ENCODE measurements at places on chromosomes 2 and 18.

DNA sequence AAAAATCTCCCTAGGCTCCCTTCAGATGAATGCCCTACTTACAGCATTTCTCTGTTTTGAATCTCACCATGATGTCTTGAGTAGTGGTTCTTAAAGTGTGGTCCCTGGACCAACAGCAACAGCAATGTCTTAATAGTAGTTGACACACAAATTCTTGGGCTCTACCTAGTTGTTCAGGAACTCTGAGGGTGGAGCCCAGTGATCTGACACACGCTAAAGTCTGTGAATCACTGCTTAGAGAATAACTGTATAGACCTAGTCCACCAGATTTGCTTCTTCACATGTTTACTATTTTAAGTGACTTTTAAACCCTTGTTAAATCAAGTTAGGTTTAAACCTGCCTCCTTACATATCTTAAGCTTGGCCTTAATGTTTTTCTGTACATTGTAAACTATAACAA, 47.6 kb upstream of the ARHGAP15 start:
- no peak for DNase-seq

GRCh38 chr18:9697121-9697520, 11.0 kb upstream of the RAB31 start:
- no peak for DNase-seq

DNA sequence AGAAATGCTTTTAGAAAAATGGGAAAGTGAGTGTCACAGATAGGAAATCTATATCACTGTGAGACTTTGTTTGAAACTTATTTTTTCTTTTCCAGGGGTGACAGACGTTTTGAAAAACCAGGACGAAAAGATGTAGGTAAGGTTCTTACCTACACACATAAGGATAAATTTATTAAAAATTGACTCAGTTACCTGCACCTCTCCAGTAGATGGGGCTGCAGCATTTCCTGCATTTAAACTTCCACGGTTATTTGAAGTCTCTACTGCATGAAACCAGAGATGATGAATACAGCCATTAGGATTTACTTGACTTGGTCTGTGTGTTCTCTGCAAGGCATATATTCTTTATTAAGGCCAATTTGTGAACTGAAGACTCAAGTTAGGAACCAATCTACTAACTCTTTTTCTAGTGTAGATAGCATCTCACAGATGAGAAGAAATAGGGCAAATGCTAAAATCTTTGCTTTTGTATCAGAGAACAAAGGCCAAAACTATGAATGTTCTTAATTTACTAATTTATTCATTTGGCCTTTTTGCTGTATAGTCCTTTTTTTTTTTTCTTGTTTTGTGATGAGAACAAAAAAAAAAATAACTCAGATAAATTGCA, 15.0 kb downstream of the KCNJ13 start:
- peak; percentile 16 for DNase-seq

DNA sequence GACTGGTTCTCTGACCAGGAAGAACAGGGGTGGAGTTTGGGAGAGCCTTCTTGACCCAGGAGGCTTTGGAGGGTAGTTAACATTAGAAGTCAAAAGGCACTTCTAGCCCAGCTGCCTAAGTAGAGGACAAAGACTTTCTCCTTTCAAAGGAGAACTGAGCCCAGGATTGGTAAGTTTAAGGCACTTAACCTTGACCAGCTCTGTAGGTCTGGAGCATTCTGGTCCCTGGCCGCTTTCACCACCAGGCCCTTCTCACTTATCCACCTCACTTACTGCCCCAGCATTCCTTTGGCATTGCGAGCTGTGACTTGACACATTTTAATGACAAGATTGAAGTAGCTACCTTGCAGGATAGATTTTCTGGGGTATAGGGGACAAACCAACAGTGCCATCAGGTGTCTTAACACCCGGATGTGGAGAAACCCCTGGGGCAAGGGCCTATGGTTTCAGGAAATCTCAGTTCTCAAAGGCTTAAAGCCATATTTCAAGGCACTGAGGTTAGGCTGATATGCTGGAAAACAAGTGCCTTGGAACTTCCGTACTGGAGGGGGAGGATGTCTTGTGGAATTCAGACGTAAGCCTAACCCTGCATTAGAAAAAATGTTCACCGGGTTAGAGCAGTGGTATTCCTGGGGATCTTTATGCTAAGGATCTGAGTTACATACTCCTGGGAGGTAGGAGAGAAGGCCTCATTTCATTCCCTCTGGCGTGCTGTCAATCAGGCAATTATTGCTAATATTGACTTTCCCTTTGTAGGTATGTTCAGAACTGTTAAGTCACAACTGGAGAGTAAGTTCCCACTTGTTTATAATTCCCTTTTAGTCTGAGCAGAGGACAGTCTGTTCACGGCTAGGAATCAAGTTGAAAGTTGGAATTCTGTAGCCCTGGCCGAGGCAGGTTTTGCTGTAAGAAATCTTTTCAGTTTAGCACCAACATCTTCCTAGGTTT, 4.3 kb downstream of the C2orf68 start:
- no peak for DNase-seq

- DNase-seq = no peak
These were observed 20.9 kb upstream of the DNMT3A start for GRCh38 chr2:25362434-25363145.

DNA sequence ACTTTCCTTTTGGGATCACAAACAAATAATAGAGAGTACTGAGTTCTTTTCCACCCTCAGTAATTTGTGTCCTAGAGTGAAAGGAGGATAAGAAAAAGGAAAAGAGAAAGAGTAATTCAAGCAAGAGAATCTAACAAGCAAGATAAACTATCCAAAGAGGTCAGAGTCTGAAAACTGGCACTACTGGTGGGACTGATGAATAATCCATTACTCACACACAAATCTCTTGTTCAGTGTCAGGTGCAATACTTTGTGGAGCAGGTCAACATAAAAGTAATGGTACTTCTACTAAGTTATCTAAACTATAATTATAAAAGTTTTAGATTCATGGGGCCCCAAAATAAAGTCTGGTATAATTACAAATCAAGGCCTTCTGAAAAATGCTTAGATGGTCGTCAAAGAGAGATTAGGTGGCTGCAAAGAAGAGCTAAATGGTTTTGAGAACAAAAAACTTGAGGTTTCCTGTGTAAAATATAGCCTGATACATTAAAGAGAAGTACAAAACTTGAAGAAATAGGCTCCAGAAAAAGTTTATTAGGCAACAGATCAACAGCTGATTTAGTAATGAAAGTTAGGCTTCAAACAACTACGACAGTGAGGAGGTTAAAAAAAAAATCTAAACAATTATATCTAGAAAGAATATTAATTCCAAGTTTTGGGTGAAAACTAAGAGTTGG, 109.4 kb downstream of the BAZ2B start:
- no peak for DNase-seq

DNA sequence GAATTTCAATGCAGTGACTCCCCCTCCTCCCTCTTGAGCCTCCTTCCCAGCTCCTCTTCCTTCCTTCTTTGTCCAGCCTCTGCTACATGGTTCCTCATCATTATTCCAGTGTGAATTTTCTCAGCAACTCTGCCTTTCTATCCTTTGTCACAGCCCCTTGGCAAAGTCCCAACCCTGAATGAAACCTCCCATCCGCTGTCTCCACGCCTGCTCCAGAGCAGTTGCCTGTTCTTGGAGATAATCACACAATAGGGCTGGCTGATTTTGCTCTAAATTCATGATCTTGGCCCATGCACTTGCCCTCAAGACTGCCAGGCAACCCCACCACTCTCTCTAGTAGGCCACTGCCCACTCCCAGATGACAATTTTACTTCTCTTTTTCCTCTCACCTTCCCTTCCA, 61.4 kb downstream of the BCL2L11 start:
- DNase-seq = no peak

DNA sequence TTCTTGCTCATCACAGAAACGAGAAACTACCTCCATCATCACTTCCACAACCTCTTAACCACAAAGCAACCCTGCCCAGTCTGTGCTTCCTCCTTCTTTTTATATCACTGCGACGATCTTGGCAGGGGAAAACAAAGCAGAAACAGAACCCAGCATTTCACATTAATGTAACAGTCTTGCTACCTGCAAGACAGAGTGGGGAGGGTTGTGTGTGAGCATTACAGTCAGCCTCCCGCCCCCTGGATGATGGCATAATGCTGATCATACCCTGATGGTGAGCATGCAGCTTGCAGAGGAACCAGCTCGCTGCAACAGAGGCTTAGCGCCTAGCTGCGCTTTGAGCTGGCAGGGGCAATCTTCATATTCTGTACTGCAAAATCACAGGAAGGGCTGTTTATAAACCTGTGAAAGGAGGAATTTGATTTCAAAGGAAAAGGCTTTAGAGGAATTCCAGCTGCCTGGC, 376.1 kb downstream of the IRS1 start:
- no peak for DNase-seq

GRCh38 chr2:124079045-124079444, 54.0 kb downstream of the CNTNAP5 start:
- DNase-seq = no peak

- peak; percentile 52 for DNase-seq
These were observed 18.1 kb downstream of the TET3 start for GRCh38 chr2:74002505-74003421.

DNA sequence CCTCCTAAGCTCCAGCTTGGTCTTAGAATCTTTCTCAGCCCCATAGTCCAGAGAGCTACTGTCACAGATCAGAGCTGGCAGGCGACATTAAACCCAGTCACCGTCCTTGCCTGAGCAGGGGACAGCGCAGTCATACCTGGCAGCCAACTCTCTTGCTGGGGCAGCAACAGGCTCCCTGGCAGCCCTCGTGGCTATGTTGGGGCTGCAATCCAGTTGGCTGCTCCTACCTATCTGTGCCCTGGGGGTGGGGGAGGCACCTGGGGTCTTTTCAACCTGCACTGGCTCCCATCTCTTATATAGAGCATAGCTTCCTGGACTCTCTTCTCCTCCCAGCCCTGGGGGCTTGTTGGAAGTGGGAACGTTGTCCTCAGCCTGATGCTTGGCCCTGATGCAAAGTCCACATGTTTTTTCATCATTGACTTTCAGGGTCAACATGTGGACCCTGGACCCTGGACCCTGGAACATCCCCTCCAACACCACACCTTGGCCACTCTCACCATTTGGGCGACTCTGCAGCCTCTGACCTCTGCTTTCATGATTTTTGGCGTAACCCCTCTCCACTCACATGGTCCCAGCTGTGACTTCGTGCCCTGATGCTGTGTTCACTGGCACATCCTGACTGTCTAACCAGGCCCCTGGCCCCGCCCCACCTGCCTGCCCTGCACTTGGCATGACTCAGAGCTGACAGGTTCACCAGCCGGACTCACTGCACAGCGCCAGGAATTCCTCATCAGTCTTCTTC, 45.6 kb downstream of the ATOH8 start:
- no peak for DNase-seq

DNA sequence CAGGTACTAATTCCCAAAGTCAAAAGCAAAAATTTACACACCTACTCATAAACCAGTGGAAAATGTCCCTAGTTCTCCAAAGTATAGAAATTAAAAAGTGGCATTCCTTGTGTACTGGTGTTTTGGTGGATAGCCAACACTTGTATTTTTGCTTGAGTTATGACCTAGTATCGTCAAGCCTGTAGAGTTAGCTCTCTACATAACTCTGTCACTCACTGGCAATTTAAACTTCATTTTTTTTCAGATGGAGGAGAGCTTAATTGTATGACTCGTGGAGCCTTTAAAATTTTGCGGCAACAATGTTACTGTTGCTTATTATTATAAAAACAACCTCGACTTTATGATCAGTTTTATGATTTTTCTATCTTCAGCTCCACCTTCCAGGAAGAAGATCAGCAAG, 58.7 kb downstream of the ITGB6 start:
- DNase-seq = no peak

GRCh38 chr18:63128237-63128974, 191.2 kb downstream of the BCL2 start:
- no peak for DNase-seq

DNA sequence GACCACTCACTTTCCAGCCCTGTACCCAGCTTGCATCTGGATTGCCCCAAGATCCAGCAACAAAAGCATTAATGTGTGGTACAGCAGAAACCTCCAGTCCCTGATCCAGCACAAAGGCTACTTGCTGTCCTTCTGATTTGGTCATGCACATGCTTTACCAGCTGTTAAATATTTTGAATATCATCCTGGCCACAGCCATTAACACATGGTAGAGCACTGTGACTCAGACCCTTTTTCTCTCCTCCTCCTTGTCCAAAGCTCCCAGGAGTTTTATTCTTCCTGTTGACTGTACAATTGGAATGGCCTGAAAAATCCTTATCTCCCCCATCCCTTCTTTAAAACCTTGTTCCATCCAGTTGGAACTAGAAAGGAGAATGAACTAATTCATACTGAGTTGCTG, 419.7 kb upstream of the TNP1 start:
- DNase-seq = no peak

DNA sequence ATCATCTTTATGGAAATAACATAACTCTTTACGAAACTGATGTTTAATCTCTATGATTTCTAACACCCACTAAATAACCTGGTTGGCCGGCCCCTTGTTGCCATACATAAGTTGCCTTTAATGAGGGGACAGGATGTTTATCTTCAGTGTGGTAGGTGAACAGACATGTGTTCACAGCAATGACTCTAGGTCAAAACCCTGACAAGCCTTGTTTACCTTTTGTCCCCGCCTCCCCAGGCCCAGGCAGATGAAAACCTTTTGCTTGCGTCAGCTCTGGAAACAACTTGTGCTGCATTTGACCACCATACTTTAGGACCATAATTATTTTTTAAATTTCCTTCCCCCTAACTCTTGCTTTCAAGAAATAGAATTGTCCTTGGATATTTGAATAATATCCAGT, 2.9 kb upstream of the DSG4 start:
- no peak for DNase-seq

DNA sequence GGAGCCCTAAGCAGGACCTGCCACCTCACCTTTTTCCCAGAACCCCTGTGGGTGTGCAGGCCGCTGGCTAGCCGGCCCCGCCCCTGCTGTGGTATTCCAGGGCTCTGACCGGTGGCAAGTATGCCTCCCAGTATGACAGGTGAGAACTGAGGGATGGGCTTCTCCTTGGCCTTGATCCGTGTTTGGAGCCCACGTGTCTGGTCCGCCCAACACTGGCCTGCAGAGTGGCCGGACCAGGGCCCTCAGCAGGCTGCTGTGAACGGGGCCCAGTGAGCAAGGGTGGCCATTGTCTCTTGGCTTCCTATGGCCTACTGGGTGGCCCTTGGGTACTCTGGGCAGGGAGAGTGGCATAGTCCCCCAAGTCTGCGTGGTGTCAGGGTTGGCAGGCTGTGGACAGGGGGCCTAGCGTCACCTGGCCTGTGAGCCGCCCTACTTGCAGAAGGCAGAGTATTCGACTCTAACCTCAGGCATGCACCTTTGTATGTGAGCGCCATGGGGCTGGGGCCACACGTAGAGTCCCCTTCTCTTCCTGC, 1.8 kb downstream of the RNPEPL1 start:
- no peak for DNase-seq

DNA sequence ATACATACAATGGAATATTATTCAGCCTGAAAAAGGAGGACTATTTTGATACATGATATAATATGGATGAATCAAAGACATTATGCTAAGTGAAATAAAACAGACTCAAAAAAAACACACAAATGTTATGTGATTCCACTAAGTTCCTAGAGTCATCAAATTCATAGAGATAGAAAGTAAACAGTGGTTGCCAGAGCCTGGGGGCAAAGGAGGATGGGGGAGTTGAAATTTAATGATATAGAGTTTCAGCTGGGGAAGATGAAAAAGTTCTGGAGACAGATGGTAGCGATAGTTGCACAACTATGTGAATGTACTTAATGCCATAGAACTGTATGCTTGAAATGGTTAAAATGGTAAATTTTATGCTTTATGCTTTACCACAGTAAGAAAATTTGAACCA, 119.7 kb downstream of the METTL4 start:
- no peak for DNase-seq

- DNase-seq = no peak
These were observed 62.8 kb downstream of the EFEMP1 start for GRCh38 chr2:55860832-55861231.

Data from AG09319 (cell line).